ENCODE measurements at places on chromosomes 13 and 19.

GRCh38 chr19:33063753-33064457, 783 bp downstream of the RHPN2 start:
- no peak for DNase-seq

DNA sequence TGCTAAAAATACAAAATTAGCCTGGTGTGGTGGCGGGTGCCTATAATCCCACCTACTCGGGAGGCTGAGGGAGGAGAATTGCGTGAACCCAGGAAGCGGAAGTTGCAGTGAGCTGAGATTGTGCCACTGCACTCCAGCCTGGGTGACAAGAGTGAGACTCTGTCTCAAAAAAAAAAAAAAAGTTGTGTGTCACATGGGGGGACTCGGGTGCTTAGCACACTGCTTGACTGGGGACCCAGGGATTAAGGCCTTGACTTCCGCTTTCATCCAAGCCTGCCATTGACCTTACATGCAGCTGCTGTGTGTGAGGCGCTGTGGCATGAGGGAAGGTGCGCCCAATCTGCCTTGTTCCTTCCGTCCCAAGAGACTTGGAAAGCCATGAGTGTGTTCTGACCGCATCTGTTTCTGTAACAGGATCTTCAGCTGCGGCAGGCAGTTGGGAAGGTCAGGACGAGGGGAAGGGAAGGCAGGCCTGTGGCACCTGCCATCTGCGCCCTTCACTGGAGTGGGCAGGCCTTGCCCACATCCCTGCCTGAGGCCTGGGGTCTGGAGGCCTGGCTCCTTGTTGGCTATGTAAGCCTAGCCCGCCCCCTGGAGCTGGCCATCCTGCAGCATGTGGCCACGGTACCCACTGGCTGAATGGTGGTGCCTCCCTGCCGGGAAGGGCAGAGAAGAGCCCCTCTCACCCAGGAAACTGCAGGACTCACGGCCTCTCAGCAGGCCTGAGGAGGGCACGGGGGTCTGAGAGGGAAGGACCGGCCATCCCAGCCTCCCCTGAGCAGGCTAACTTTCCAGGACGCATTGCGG, 23.0 kb downstream of the PPP1R37 start:
- DNase-seq: no peak

DNA sequence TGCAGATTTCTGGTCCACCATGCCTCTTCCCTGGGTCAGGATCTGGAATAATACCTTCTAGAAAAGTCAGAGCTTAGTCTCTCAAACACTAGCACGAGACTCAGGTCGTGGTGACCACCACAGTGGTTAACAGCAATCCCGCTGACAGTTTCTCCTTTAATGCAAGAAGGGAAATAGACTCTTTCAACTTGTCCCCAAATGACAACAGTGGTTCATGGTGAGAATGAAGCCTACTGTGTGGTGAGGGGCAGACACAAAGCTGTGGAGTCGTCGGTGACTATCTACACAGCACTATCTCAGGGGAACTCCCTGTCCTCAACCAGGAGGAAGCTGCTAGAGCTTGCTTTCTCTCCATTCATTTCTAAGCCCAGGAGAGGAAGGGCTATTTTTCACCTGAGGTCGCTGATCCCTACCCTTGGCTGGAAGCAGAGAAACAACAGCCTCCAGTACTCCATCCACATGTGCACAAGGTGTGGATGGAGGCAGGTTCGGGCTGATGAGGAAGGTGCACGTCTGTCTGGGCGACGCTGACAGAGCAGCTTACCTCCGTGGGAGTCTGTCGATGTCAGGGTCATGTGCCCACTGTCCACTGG, 72.4 kb downstream of the STK24 start:
- DNase-seq: no peak

DNA sequence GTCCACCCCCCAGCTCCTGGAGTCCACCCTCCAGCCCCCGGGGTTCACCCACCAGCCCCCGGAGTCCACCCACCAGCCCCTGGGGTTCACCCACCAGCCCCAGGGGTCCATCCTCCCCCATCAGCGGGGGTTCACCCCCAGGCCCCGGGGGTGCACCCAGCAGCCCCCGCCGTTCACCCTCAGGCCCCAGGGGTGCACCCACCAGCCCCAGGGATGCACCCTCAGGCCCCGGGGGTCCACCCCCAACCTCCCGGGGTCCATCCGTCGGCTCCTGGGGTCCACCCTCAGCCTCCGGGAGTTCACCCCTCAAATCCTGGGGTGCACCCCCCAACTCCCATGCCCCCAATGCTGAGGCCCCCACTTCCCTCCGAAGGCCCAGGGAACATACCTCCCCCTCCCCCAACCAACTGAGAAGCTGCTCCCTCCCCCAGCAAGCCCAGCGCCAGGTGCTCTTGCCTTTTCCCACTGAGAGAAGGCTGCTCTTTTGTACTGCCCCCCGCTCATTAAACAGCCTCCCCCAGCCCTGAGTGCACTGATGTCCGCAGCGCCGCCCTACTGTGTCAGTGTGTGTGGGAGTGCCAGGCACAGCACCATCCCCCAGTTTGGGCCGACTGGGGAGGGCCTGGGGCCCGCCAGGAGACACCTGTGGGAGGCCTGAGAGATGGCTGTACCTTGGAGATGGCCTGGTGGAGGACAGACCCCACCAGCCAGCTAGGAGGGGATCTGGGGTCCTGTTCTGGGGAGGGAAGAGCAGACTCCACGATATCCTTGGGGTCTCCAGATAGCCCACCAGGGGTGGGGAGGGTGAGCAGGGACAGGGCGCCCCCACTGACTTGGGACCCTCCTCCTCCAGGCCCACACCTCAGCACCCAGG, 750 bp upstream of the AMH start:
- DNase-seq: no peak

GRCh38 chr13:51596541-51596940, 12.3 kb downstream of the WDFY2 start:
- DNase-seq: no peak

DNA sequence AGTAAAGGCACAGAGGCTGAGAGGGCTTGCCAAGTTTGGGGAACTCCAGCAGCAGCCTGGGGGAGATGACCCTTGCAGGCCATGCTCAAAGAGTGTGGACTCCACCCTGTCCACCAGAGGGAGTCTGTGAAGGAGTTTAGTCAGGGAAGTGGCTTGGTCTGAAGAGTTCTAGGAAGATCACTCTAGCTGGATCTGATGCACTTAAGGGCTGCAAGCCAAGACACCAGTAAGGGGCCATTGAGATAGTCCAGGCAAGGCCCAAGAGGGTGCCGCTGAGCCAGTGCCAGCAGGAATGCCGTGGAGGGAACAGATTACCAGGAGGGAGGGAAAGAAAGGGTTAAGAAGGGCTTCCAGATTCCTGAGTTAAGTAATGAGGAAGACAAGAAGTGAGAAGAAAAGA, 68.7 kb downstream of the ZAR1L start:
- peak; percentile 78 for DNase-seq

DNA sequence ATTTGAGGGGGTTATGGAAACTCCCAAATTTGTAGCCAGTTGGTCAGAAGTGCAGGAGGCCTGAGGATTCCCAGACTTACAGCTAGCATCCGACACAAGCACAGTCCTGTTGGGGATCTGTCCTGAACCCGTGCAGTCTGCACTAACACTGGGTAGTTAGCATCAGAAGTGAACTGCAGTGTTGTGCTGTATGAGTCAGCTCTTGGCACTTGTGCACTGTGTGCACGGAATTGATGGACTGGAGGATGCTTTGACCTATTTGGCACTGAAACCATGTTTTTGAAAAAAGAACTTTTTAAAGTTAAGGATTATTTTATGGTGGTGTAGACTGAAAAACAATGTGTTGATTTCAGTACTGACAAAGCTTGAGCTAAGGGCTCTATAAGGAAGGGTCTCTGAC, 279.0 kb downstream of the NHLRC3 start:
- DNase-seq: no peak

DNA sequence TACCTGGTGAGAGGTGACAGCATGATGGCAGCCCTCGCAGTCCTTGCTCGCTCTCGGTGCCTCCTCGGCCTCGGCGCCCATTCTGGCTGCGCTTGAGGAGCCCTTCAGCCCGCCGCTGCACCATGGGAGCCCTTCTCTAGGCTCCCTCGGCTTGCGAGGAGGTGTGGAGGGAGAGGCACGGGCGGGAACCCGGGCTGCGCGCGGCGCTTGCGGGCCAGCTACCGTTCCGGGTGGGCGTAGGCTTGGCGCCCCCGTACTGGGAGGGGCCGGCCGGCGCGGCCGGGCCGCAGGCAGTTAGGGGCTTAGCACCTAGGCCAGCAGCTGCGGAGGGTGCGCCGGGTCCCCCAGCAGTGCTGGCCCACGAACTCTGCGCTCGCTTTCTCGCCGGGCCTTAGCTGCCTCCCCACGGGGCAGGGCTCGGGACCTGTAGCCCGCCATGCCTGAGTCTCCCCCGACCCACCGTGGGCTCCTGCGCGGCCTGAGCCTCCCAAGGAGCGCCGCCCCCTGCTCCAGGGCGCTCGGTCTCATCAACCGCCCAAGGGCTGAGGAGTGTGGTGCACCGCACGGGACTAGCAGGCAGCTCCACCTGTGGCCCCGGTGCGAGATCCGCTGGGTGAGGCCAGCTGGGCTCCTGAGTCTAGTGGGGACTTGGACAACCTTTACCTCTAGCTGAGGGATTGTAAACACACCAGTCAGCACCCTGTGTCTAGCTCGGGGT, 1624.3 kb downstream of the SLITRK1 start:
- DNase-seq: no peak
